ENCODE measurements at places on chromosomes 13 and 19. TPM values are rescaled to one million over a fixed set of nuclear protein-coding genes. Genes with fewer than 3 reads are reported as not detected.

The KLK14 gene
- 0.17 TPM for total RNA-seq

The ZNF541 gene
- total RNA-seq = 0.06 TPM

The ZNF296 gene
- total RNA-seq = 12.1 TPM

The F10 gene
- 0.13 TPM for total RNA-seq

The PTGIR gene
- not detected for total RNA-seq

The DAND5 gene
- total RNA-seq = 0.07 TPM

The ZNF443 gene
- total RNA-seq = 0.87 TPM

The CCDC70 gene
- not detected for total RNA-seq

All from A549 treated with AZD2906 at 1 μM for 4 hours (cell line).